ENCODE measurements at places on chromosomes 7 and 10.

GRCh38 chr10:28810057-28810870, 132.9 kb downstream of the BAMBI start:
- DNase-seq: peak; percentile 14

DNA sequence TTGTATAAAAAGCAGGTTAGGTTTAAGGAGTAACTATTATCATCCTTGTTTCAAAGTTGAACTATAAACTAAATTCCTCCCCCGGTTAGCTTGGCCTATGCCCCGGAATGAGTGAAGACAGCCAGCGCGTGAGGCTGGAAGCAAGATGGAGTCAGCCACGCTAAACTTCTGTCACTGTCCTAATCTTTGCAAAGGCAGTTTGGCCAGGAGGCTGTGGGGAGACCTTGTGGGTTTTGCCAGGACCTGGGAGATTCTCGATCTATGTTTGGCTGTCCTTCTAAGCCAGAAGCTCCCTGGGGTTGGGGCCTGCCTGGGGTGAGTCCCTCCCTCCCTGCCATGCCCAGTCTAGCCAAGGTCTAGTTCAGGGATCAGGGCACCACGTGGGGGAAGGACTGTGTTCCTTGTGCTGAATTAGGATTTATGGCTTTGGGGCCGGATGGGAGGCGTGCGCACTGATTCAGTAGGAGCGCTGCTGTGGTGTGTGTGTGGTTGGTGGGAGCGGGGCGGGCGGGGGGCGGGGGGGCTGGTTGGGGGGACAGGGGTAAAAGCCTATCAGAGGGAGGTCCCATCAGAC, 871 bp upstream of the GTF2IRD1 start:
- DNase-seq: no peak

DNA sequence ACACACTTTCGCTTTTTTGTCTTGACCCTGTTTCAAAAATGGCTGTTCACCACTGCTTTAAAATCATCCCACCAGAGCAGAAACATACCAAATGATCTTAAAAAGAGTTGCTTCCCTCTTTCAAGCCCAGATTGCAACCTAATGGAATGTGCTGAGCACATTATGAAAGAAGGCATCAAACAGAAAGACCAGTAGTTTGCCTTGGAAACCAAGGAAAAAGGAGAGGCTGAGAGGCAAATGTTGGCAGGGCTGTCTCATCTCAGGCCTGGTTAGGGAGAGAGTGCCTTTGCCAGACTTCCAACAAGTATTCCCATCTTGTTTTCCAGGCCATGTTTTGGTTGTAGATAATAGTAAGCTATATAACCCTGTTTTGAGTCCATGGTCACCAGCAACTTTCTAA, 64.3 kb downstream of the ABCB4 start:
- DNase-seq: no peak

DNA sequence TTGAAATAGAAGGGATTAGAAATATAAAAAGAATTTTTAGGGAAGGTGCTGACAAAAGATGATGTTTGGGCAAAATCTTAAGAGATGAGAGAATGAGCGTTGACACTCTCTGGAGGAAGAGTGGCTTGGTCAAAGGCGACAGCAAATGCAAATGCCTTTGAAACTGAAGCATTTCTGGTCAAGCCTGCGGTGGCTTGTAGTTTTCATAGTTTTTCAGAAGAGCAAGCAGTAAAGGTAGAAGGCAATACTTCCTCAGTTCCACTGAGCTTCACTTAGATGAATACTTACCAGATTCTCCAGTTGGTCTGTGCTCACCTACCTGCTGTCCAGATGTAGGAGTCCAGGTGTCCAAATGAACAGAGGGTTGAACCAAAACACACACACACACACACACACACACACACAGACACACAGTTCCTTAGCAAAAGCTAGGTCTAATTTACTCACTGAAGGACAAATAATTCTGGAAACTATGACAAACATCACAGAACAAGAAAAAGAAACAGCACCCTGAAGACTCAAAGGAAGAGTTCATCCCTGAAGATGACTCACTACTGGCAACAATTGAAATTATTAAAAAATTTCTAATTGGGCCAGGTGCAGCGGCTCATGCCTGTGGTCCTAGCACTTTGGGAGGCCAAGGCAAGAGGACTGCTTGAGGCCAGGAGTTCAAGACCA, 12.1 kb upstream of the STK17A start:
- no peak for DNase-seq

DNA sequence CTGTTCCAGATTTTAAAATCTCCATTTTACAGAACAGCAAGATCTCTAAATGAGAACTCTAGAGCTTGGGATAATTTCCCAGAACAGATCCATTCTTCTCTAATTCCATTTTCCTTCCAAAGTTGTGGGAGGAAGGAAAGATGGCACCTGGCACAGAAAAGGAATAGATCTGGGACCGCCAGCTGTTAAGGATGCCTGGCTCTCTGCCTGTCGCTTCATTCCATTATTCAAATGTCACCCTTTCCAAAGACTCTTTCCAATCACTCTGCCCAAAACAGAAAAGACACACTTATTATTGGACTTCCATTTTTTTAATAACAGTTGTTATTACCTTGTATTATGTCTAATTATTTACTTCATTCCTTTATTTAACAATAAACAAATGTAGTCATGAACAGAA, 751 bp upstream of the OR9A2 start:
- DNase-seq: no peak

DNA sequence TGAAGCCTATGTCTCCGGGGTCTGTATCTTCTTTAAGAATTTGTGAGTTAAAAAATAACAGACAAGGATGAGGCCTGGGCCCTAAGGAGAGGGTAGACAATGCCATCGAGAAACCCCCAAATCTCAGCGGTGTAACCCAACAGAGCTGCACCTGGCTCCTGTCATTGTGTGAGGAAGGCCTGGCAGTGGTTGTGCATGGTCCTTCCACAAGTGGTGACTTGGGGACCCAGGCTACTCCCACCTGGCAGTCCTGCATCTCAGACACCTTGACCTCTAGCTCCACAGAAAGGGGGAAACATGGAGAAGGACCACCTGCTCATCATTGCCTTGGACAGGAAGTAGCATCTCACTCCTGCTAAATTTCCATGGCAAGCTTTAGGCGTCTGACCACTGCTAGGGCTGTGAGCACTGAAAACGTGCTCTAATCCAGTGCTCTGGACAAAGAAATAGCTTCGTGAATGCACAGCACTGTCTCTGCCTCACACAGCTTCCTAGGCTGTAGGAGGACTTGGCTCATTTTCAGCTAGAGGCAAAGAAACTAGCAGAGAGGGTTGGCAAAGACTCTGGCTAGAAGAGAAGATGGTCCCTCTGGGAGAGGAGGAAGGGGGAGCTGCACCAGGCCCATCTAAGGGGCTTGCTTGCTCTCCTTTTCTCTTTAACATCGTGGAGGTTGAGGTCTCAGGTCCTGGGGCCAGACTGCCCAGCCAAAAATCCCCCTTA, 273.9 kb upstream of the ZMIZ1 start:
- DNase-seq: no peak

GRCh38 chr7:50391386-50391785, 58.8 kb downstream of the FIGNL1 start:
- DNase-seq: no peak

GRCh38 chr7:73978661-73979563, 49.1 kb upstream of the ELN start:
- peak; percentile 40 for DNase-seq

DNA sequence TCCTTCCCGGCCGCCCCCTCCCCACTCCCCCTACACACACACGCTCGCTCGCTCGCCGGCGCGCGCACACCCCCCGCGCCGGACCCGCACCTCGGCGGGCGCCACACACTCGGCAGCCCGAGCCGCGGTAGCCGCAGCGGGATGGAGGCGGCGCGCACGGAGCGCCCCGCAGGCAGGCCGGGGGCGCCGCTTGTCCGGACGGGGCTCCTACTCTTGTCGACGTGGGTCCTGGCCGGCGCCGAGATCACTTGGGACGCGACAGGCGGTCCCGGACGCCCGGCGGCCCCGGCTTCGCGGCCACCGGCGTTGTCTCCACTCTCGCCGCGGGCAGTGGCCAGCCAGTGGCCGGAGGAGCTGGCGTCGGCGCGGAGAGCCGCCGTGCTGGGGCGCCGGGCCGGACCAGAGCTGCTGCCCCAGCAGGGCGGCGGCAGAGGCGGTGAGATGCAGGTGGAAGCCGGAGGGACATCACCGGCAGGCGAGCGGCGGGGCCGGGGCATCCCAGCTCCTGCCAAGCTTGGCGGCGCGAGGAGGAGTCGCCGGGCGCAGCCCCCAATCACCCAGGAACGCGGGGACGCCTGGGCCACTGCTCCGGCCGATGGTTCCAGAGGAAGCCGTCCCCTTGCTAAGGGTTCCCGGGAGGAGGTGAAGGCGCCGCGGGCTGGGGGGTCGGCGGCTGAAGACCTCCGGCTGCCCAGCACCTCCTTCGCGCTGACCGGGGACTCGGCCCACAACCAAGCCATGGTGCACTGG, at the start of gene SORCS3:
Gene SORCS3 (plus strand): TSS at position 104 of the 750 bp plus-strand sequence.
- DNase-seq: no peak

- peak; percentile 63 for DNase-seq
Observed at GRCh38 chr10:93680412-93681047, 21.9 kb downstream of the FRA10AC1 start.

GRCh38 chr7:73830681-73831583, at the start of gene CLDN4:
CLDN4 (plus strand) TSS chr7:73830996; CDS start chr7:73831202, 206 bp downstream.
- no peak for DNase-seq

- peak; percentile 72 for DNase-seq
Observed at GRCh38 chr7:42876182-42877068, 35.4 kb downstream of the C7orf25 start.

- no peak for DNase-seq
Observed at GRCh38 chr7:134712196-134712595, 65.5 kb downstream of the BPGM start.

DNA sequence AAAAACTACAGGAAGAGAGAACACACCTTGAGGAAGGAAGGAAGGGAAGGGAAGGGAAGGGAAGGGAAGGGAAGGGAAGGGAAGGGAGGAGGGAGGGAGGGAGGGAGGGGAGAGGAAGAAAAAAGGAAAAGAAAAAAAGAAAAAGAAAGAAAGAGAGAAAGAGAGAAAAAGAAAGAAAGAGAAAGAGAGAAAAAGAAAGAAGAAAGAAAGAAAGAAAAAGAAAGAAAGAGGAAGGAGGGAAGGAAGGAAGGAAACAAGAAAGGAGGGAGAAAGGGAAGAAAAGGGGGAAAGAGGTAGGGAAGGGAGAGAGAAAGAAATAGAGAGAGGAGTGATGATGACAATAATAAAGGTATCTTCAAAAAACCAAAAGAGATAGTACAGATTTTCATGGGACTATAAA, 12.3 kb upstream of the PLXNA4 start:
- DNase-seq: no peak

DNA sequence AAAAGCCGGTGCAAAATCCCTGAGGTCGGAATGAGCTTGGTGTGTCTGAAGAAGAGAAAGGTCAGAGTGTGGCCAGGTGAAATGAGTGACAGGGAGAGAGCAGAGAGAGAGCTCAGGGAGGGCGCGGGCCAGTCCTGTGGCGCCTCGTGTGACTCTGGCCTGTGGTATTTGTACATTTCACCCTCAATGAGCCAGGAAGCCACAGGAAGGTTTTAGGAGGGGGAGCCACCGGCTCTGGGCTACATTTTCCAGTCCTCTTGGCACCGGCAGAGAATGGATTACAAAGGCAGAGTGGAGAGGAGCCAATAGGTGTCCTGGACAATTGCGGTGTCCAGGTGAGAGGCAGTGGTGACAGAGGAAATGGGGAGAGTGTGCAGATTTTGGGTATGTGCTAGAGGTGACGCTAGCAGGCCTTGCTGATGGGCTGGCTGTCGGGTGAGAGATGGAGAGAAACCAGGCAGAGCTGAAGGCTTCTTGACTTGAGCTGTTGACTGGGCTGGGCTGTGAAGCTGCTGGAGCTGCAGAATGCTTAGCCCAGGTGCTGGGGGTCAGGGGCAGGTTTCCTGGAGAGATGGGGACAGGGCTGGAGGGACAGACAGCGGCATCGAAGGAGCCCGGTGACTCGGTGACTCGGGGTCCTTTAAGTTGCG, 38.1 kb downstream of the COL13A1 start:
- DNase-seq: peak; percentile 60

DNA sequence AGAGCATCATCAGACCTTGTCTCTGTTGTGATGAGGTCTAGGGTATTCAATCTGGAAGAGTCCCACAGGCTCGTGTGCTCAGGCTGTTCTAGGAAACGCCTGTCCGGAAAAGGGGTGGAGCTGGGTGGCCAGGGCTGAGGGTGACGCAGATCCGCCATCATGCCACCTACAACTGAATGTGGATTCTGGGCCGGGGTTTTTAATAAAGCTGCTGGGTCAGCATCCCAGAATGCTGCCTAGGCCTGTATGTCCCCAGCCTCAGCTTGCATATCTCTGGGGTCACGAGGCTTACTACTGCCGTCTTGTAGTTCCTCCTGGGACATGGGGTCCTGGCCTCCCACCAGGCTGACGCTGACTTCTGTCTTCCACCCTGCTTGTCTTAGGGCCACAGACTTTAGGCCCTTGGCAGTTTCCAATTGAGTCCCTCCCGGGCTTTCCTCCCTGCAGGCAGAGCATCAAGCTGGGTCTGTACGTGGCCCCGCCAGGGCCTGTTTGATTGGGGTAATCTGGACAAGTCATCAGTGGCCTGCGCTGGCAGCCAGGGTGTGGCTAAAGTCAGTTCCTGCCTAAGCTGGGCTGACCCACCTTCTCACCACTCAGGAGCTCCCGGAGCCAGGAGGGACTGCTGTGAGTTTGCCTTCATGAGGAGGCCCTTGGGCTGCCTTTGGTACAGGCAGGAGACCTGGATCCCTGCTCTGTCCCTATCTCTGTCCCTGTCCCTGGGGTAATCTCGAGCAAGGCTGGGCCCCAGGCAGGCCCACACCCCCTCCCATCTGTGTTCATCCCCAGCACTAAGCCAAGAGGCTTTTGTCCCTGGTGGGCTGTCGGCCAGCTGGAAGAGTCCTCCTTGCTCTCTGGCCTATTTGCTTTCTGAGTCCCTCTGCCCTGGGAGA, 79.9 kb downstream of the ZMIZ1 start:
- no peak for DNase-seq

GRCh38 chr7:22864301-22864700, 41.7 kb upstream of the TOMM7 start:
- no peak for DNase-seq

GRCh38 chr10:51846856-51847506, 147.6 kb upstream of the CSTF2T start:
- DNase-seq: no peak

DNA sequence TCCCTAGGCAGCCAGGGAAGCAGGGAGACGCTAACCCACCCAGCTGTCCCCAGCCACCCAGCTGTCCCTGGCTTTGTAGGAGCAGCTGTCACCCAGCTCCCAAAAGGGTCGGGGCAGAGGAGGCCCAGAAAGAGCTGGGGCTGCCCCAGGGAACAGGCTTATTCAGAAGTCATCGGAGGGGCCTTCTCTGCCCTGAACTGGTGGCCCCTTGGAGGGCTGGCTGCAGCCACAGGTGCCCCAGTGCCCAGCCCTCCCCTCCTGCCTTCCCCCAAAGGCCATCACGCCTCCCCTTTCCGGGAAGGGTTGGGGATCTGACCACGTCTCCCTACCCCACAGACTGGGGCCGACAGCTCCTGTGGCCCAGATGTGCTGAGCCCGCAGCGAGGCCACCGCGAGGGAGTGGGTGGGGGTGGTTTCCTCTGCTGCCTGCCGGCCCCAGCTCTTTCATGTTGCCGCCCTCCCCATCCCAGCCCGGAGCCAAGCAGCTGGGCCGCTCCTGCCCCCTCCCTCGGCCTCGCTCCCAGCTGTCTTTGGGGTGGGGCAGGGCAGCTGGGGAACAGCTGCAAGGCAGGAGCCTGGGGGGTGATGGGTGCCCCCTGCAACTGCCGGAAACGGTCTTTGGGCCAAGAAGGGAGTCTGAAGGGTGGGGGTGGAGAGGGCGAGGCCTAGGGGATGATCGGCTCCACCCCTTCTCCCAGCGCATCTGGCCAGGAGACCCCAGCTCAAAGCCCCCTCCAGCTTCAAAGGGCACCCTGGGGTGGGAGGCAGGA, 16.8 kb downstream of the TRIM8 start:
- DNase-seq: peak; percentile 71

- DNase-seq: peak; percentile 91
Observed at GRCh38 chr7:79876848-79877252, 257.8 kb upstream of the GNAI1 start.
